ENCODE measurements at places on chromosomes 13 and 19.

GRCh38 chr13:25929816-25930215 is 122.0 kb downstream of the SHISA2 start:
- no peak for DNase-seq

GRCh38 chr19:695352-695949 is at the start of gene PRSS57:
Gene PRSS57 (minus strand): TSS chr19:695452. CDS start chr19:695430, 22 bp downstream.
- no peak for DNase-seq

DNA sequence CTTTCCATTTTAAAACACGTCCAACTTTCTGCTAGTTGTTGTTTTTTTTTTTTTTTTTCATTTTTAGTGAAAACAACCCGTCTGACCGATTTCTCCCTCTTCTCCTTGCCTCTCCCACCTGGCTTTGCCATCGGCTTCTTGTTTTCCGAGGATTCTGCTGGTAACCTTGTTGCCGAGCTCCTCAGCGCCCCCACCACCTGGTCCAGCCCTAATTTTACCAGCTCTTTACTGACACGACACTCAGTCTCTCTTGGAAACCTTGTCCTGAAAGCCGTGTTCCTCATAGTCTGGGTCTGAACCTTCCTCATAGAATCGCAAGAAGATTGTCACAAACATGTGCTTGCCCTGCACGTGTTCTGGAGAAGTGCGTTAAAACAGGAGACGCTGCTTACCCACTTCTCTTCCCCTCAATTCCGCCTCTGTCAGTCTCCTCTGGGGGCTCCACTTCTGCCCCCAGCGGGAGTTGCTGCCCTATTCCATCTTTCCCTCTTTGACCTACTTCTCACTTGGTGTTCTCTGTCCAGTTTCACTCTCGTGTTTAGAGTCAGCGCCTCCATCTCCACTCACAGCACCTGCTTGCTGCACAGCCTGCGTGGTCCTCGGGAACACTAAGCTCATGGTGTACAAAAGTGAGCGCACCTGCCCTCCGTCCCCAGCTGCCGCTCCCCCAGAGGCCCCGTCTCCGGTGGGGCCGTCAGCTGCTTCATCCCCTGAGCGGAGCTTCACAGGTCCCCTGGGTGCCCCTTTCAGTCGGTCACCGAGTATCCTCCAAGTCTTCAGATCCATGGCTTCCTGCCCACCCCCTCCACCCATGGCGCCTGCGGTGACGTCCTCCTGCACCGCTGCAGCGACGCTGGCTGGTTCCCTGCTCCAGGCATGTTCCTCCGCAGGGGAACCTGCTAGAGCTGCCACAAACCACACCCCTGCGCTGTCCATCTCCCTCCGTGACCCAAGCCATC is 65.1 kb downstream of the TM9SF2 start:
- DNase-seq = no peak

GRCh38 chr13:46022481-46022880 is 30.1 kb downstream of the ZC3H13 start:
- DNase-seq = no peak

GRCh38 chr19:40719414-40719894 is 2.5 kb downstream of the ITPKC start:
- no peak for DNase-seq

DNA sequence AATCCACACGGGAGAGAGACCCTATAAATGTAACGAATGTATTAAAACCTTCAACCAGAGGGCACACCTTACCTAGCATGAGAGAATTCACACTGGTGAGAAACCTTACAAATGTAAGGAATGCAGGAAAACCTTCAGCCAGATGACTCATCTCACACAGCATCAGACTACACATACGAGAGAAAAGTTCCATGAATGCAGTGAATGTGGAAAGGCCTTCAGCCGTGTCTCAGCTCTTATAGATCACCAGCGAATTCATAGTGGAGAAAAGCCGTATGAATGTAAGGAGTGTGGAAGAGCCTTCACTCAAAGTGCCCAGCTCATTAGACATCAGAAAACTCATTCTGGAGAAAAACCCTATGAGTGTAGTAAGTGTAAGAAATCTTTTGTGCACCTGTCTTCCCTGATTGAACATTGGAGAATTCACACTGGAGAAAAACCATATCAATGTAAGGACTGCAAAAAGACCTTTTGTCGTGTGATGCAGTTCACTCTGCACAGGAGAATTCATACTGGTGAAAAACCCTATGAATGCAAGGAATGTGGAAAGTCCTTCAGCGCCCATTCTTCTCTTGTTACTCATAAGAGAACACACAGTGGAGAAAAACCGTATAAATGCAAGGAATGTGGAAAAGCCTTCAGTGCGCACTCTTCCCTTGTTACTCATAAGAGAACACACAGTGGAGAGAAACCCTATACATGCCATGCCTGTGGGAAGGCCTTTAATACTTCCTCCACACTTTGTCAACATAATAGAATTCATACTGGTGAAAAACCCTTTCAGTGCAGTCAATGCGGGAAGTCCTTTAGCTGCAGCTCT is 16.0 kb downstream of the ZNF582 start:
- no peak for DNase-seq

DNA sequence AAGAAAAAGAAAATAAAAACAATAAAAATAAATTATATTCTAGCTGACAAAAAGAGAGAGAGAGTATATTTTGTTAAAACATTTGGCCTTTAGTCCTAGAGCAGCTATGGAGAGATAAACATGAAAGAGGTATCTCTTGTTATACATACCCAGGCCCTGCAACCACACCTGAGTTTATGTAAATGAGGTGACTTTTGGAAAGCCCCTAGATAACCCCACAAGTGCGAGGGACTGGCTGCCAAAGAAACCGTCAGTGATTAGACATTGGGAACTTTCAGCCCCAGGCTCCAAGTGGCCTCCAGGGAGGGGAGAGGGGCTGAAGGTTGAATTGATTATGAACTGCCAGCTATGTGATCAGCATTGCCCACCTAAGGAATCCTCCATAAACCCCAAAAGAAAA is 2.1 kb upstream of the NLRP7 start:
- DNase-seq = no peak

GRCh38 chr19:52522551-52522950 is 4.9 kb upstream of the ZNF808 start:
- no peak for DNase-seq
